ENCODE measurements at places on chromosomes 6 and 20.

DNA sequence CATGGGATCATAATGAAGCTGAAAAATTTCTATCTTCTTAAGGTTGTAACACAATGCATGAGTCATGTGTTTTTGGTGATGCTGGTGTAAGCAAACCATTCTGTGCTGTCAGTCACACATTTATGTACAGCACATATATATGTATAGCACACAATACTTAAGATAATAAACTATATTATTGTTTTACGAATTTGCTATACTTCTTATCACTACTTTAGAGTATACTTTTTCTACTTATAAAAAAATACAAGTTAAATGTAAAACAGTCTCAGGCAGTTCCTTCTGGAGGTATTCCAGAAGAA lies 920.1 kb upstream of the FLRT3 start:
- DNase-seq, result no peak

DNA sequence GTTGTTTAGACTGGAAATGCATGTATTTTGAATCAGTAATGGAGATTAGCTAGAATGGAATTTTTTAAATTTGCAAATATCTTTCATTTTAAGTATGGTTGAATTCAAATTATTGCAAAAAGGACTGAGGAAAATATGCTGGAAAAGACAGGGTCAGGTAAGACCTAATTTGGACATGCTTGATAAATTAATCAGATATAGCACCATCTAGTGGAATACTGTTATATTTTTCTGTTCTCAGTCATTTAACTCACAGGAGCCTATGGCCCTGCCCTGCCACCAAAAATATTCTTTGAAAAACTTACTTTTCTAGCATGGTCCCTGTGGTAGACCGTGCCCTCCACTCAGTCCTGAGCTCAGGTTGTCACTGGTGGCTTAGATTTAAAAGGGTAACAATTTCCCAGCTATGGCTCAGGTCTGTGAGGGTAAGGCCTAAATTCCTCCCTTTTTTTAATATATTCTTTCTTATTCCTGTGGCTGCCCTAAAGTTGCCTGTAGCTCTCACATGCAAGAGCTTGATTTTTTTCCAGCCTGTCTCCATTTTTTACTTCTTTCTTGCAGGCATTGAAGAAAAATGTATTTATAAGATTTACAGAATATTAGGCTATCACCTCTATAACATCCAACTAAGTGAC lies 25.3 kb upstream of the KIAA1586 start:
- DNase-seq, result peak; percentile 54

DNA sequence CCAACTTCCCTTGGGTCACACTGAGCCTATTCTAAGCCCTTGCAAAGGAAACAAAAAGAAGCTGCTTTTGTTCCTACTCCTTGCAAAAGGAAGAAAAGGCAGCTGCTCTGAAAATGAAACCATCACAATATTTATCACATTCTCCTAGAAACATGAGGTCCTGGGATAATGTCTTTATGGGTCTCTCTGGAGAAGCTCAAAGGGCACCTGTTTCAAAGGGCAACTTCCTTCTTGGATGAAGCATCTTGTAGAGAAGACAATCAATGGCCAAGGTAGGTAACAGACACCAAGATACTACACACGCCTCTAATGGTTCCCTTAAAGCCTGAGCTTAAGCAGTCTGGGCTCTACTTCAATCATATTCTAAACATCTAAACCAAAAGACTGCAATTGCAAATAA lies 10.4 kb downstream of the ELOVL5 start:
- no peak for DNase-seq

DNA sequence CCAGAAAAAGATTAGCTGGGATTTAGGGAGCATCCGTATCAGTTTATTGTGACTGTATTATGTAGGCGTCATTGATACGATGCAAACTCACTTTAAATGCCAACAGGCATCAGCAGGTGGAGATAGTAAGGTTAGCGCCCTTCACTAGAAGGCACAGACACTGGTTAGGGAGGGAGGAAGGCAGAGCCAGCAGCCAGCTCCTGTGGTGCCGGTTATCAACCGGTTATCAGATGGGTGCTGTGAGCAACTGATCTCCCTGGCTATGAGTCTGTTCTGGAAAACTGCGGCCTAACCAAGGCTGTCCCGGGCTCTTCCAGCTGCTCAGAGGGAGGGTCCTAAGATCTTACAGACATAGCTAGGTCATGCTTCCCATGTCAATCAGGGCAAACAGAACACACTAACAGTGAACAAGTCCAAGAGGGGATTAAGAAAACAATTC lies 47.5 kb upstream of the CD93 start:
- DNase-seq, result no peak

DNA sequence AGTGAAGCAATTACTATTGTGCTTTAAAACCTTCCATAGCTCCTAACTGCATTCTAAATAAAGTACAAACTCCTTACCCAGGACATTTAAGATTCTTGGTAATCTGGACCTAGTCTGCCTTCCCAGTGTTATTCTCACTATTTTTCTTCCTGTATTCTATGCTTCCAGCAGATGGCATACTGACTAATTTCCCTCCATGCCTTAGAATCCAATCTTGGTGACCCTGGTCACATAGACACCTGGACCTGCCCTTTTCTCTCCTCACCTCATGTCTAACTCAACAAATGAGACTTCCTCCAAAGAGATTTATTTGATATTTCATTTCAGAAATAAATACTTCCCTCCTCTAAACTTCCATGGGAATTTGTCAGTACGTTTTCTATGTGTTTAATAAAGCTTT lies 25.8 kb downstream of the ROS1 start:
- no peak for DNase-seq

DNA sequence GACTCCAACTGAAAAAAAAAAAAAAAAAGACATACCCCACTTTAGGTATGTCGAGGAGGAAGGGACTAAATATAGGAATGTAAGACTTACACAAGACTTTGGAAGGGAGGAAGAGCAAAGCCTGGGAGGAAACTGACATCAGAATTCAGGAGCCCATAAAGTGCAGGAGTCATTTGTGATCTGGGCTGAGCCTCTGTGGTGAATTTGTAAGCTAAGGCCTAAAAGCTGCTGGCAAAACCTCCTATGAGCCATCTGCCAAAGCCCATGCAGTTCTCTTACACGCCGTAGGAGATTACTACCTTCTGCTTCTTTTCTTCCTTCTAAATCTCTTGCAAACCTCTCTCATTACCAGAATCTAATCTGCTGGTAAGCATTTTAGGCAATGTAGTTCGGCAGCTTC lies 52.0 kb upstream of the THEMIS start:
- DNase-seq, result no peak

DNA sequence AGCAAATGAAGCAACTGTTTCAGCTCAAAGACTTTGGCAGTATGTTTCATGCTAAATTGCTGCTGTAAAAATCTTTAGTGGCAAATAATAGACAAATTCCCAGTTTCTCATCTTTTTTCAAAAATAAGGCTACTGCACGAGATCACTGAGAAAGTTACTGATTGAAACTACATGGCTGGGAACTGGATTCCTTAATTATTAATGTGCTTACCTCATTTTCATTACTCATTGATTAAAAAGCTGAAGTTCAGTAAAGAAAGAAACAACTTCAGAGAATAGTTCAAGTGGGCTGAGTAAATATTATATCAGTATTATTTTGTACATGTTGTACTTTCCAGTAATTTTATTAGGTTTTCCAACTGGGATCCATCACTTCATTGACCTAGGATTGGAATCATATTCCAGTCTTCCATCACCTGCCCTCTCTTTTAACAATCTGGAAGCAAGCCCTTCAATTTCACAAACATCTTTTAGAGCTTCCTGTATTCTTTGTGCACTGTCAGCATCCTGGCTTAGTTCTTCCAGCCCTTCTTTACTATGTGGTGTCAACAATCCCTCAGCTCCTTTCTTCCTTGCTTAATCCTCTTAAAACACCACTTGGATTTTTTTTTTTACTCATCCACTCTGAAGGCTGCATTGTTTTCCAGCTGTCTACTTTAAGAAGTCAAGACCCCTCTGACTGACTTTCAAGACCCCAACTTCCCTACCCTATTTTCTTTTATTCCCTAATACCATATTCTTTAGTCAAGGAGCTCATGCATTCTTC lies 4.3 kb downstream of the MEI4 start:
- DNase-seq, result no peak

DNA sequence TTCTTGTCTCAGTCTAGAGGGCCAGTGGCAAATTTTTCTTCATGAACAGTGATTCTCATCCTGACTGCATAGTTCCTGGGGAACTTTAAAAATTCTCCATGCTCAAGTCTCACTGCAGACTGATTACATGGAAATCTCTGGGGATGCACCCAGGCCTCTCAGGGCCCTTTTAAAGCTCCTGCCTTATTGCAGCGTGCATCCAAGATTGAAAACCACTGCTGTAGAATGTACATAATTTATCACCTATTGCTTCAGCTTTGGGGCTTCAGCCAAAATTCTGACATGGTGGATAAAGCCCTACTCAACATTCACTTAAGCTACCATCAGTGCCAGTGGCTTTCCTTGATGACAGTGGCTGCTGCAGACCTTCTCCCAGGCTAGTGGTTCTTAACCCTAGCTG lies 143.8 kb downstream of the BTBD3 start:
- no peak for DNase-seq

DNA sequence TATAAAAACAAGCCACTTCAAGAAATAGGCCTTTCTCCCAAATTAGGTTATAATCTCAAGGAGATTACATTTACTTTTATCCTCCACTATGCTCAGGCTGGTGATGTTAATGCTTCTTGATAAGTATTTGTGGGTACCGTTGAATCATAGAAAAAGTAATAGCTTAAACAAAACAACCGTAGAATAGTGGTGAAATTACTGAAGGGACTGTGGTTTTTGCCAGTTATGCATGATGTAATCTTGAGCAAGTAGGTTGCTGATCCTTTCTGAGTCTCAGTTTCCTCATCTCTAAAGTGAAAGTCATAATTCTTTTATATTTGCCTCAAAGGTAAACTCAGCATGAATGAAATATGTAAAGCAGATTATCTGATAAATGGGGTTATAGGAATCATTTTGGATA lies 187.3 kb upstream of the JAG1 start:
- peak; percentile 23 for DNase-seq

DNA sequence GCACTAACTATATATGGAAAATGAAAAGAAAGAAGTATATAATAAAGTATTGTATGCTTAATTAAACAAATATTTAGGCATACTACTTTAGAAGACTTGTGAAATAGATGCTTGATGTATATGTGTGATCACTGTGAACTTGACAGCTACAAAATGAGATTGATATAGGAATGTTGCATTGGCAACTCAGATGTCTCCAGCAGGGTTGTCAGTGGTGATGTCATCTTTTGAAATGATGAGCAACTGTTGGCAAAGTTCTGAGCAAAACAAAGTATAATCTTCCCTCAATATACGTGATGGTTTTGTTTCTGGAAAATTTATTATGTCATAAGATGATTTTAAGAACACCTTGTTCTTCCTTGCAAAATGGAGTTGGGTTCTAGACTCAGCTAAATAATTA lies 133.8 kb downstream of the ARID1B start:
- no peak for DNase-seq

DNA sequence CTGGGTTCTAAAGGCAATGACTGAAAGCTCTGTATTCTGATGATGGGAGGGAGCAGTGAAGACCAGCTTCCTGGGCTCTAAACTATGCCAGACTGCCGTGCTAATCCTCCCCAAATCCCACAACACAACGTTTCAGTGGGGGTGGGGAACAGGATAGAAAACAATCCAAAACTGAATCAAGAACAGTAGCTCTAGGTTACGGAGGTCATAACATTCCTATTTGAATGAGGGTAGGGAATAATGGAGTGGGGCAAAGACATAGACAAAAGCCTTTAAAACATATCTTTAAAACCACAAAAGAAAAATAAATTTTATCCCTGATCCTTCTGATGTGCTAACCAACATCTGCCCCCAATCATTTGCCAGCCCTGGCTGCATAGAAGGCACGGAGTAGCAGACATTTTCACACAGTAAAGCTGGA lies 7.8 kb downstream of the USP49 start:
- DNase-seq, result no peak

GRCh38 chr6:11214901-11215300 lies 17.6 kb downstream of the NEDD9 start:
- no peak for DNase-seq

DNA sequence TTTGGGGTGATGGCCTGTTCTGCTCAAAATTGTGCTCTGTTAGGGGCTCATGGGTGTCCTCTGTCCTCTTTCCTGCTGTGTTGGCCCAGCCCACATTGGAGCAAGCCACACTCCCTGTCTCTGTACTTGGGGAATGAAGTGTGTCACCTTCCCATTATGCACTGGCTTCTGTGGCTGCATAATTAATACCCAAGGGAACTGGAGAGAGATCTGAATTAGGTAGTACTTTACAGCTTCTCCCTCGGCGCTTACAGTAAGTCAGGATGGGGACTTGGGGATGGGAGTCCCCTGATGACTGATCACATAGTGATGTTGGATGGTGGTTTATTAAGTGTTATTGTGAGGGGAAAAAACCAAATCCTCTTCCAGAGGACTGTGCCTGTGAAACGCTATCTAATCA lies 116.6 kb downstream of the FOXO3 start:
- no peak for DNase-seq

- no peak for DNase-seq
These were observed 846.3 kb downstream of the HACE1 start for GRCh38 chr6:104013312-104013971.

DNA sequence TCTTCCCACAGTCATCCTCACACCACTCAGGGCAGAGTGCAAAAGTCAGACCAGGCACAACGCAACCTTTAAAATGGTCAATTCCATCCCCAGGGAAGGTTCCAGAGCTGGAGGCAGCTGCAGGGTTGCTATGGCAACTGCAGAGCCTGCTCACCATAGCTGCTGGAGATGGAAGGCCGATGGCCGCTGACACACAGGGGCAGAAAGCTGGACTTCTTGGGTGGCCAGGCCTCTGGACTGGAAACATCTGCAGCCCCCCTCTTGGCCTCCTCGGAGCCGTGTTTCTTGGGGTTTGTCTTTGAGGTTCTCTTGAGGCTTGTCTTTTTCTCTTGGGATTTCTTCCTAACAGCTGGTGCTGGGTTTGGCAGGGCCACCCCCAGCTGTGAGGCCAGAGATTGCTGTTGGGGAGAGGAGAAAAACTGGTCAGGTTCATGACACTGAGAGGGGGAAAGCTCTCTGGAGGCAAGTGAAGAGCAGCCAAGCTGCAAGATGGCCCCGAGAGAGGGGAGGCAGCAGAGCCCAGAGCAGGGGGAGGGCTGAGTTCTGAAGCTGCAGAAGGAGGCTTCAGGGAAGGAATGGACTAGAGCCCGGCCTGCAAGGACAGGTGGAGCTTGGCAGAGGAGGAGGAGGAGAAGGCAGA lies 10.2 kb downstream of the BNIP5 start:
- no peak for DNase-seq

- no peak for DNase-seq
These were observed 81.2 kb downstream of the THBS2 start for GRCh38 chr6:169172456-169172855.

GRCh38 chr6:139313229-139313628 lies 21.4 kb upstream of the TXLNB start:
- DNase-seq, result no peak
